Activated T-cell treated with anti-CD3 and anti-CD28 coated beads, Interleukin-2, amount 50 U/mL, for 4 hours (primary cell): ENCODE measurements at places on chromosomes 2 and 18.

DNA sequence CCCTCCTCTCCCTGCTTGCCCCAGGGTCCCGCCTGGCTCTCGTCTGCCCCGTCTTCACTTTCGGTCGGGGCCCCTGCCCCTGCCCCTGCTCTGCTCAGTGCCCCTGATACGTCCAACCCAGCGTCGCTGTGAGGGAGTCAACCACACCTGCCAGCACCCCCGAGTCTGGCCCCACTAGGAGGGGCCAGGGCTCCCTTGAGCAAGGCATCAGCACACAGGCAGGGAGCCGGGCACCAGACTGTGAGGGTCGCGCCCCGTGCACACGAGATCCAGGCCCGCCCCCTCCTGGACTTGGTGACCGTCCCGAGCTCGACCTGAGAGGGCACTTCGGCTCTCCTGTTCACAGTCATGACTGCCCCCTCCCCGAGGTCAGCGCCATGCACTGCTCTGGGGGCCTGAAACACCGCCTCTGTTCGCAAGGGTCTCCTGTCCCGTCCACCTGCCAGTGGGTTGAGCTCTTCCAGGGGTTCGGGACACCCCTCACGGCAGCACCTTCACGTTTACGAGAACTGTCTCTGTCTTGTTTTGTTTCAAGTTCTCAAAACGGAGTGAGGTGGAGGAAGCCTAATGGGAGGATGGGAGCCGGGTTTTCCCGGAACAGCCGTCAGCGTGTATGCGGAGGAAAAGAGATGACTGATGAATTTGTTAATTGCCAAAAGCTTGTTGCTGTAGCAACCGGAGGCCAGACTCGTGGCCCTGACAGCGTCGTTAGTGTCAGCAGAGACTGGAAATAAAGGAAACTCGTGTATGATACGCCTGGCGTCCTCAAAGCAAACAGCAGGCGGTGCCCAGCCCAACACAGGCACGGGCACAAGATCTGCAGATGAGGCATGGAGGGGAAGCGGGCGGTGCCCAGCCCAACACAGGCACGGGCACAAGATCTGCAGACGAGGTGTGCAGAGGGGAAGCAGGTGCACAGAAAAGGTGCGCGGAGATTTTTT is 48.2 kb upstream of the KCNG2 start:
- DNase-seq, result no peak

DNA sequence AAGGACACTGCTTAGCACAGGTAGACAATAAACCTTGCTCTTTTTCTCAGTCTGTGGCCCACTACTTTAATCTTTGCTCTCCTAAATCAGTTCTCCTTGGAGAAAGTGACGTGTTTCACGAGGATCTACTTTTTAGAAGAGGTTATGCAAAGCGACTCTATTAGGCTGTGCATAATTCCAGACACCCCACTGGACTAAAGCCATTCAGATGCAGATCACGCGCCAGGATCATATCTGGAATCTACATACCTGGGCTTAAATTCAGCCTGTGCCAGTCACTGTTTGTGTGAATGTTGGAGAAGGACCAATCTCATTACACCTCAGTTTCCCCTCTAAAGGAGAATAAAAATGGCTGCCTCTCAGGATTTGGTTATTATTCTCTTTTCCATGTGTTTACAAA is 413.0 kb upstream of the MYT1L start:
- no peak for DNase-seq

GRCh38 chr2:203685789-203686420 is 20.5 kb upstream of the CD28 start:
- DNase-seq, result no peak

DNA sequence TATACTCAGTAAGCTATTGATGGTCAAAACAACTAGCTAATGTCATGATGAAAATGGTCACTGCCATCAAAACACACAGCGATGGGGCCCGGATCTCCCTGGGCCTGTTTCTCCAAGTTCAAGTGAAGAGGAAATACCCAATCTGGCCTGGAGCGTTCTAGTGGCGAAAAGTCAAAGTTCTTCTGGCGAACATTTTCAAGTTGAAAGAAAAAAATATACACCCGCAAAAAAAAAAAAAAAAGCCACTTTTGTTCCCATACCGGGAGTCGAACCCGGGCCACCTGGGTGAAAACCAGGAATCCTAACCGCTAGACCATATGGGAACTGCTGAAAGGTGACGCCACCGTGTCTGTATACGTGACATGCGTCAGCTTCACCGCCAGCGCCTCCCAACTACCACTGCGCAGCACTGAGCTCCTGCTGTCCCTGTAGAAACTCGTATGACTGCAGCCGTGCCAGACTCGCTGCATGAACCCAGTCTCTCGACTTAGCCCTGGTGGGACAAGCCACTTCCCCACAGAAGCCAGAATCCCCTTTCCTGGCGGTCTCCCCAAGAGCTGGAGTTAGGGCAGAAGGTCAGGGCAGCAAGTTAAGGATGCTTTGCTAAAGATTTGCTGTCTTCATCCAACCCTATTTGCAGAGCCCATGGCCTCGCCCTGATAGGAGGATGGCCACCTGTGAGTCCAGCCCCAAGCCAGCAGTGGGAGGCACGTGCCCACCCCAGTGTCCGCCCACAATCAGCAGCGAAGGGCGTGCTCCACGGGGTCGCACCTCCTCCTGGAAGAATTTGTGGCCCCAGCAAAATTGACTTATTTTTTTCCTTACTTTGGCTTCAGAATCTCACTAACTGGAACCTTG is 5.6 kb upstream of the IMP4 start:
- peak; percentile 27 for DNase-seq
